Neural crest cell (in vitro differentiated cells): ENCODE measurements at places on chromosomes 6 and 20.

GRCh38 chr6:33808641-33809180, 4.9 kb upstream of the MLN start:
- no peak for DNase-seq

GRCh38 chr6:151263967-151264366, 24.2 kb downstream of the AKAP12 start:
- no peak for DNase-seq

- no peak for DNase-seq
These were observed 61.6 kb downstream of the SRC start for GRCh38 chr20:37407573-37408002.

DNA sequence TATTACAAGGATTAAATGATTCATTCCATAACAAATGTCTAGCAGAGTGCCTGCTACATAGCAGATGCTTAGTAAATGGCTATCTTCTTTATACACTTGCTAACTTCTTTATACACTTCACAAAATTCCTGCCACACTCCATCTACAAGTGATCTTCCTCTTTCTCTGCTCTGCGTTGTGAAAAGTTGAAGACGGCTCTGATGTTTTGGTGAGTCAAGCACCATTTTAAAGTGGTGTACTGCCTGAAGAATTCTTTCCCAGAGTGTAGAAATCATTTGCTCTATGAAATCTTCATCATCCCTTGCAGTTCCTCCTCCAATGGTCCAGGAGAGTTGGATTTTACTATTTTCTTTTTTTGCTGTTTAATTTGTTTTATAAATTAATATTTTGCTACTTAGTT, 74.9 kb downstream of the TNFAIP3 start:
- no peak for DNase-seq

DNA sequence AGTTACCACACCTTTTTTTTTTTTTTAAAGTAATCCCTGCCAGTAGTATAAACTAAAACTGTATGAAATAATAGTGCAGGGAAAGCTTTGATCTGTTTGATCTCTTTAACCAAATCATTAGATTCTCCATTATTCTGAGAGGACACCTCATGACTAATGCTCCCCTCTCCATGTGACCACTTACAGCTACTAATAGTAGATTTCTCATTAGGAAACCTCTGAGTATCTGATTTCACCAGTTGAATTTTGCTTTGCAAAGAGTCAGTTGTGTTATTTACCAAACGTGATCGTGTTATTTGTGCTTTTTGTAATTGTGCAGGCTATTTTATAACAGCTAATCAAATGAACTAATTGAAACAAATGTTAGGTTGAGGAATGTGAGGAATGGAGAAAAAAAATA, 12.5 kb downstream of the CASP8AP2 start:
- DNase-seq, result no peak

DNA sequence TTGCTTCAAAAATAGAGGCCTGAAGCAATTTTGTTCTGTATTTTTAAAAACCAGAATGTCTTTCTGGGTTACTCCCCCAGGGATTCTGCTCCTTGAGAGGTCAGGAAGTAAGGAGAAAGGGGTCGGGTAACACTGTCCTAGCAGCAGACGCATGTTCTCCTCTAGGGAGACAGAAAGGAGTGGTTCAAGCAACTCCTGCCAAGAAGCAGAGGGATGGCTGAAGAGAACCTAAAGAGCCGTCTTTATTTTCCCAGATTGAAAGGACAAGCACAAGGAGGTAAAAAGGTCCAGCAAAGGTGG, 58.0 kb upstream of the SLC4A11 start:
- no peak for DNase-seq

DNA sequence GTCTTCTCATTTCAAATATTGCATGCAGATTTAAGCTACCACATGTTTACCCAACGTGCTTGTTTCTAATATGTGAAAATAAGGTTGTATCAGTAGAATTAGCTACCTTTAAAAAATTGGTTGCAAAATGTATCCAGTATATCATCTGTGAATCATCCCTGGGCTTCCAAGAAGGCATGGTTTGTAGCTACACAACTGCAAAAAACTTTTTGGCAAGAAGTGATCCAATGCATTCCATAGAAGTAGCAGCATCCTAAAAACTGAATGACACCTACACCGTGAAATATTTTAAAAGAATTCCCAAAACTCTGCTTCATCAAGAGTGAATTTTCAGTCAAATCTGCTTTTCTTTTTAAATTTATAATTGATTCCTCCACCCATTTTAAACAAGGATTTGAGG, 89.1 kb downstream of the AIG1 start:
- DNase-seq, result no peak

GRCh38 chr20:33693741-33694638, 7.8 kb upstream of the E2F1 start:
- no peak for DNase-seq

GRCh38 chr6:156780102-156780641, 3.0 kb downstream of the ARID1B start:
- DNase-seq, result no peak

DNA sequence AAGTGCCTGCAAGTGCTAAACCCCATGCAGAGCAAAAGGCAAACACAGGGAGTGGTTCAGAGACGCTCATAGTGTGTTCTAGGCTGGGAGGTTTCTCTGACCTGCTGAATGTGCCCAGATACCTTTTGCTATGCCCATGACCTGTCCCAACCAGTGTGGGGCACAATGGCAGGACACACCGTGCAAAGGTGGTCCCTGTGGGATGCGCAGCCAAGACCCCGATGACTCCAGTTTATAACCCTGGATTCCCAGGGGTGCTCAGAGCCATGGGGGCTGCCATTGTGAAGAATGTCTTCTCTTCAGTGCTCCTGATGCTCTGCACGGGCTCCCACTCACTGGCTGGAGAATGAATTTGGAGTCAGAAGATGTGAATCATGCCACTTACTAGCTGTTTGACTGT, 2.2 kb upstream of the NINL start:
- no peak for DNase-seq

DNA sequence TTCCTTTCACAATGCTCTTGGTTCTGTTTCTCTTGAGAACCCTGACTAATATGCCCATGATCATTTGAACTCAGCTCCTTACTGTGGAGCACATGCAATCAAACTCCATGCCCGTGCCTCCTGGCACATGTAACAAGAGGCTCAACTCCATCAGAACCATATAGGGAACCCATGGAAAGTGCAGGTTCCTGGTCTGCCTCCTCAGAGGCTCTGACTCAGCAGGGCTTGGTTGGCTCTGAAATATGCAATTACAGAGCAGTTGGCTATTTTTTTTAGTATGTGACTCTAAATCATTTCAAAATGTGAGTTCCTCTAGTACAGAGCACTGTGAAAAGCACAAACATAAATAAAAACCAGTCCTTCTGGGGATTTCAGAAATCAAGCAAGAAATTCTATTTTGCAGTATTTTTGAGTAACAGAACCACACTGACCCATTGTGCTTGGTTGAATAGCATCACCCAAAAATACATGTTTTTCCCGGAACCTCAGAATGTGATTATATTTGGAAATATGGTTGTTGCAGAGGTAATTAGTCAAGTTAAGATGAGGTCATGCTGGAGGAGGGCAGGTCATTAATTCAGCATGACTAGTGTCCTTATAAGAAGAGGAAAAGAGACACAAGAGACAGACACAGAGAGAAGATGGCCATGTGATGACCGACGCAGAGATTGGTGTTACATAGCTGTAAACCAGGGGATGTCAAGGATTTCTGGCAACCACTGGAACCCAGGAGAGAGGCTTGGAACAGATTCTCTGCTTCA, 13.2 kb upstream of the MAP3K4 start:
- DNase-seq, result no peak

- DNase-seq, result no peak
These were observed 111.4 kb downstream of the FYN start for GRCh38 chr6:111761783-111762312.

DNA sequence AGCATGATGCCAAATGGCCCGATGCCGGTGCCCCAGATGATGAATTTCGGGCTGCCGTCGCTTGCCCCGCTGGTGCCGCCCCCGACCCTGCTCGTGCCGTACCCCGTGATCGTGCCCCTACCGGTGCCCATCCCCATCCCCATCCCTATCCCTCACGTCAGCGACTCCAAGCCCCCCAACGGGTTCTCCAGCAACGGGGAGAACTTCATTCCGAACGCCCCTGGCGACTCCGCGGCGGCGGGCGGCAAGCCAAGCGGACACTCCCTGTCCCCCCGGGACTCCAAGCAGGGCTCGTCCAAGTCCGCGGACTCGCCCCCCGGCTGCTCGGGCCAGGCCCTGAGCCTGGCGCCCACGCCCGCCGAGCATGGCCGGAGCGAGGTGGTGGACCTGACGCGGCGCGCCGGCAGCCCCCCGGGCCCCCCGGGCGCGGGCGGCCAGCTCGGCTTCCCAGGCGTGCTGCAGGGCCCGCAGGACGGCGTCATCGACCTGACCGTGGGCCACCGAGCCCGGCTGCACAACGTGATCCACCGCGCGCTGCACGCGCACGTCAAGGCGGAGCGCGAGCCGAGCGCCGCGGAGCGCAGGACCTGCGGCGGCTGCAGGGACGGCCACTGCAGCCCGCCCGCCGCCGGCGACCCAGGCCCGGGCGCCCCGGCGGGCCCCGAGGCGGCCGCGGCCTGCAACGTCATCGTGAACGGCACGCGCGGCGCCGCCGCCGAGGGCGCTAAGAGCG, 144.6 kb downstream of the SOBP start:
- DNase-seq, result no peak

DNA sequence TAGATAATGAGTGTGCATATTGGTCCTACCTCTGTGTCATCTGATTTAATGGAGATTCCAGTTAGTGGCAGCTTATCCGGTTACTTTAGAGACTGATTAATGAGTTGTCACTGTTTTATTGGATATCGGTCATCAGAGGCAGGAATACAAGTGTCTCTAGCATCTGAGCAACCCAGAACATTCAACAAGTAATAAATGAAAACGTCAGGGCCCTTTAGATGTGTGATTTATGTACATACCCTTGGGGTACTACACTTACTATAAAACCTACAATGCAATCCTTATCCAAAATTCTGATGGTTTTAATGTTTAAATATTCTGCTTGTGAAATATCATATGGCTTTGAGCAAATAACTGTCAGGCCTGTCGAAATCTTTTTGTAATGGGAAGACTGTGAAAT, 1117.9 kb upstream of the FLRT3 start:
- DNase-seq, result no peak

GRCh38 chr6:117028256-117028655, 151.2 kb downstream of the RFX6 start:
- DNase-seq, result no peak

GRCh38 chr6:100620085-100620840, 155.5 kb upstream of the SIM1 start:
- DNase-seq, result no peak

DNA sequence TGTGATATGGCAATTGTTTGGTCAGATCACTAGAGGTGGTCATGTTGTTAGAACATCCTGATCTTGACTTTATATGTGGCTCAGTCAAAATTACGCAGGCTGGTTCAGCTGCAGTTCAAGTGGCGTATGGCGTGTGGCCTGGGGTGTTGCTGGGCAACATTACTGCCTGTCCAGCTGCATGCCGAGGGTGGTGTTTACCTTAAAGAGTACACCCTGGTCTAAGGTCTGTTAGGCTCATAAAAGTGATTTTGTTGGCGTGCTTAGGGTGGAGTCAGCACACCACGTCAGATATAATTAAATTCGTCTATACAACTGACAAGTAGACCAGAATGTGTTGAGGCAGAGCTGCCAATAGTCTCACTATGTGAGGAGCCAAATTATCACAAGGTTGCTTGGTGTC, 55.6 kb upstream of the NEDD9 start:
- DNase-seq, result no peak

- no peak for DNase-seq
These were observed 291.8 kb downstream of the LRFN2 start for GRCh38 chr6:40295251-40295950.

GRCh38 chr20:58875541-58876134, 23.1 kb downstream of the GNAS start:
- no peak for DNase-seq

DNA sequence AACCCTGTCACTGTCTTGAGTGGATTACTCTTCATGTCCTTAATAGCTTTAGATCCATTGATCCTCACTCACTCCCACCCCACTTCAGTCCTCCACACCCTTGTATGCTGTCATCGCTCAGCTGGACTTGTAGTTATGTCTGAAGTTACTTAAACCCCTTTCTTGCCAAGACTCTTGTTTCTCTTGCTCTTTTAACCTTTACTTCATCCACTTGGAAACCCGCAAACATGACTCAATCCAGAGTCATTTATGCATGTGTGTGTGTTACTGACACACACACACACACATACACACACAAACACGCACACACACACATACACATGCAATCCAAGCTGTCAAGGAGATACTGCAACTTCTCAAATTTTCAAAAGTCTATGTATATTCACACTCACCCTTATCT, 341.8 kb downstream of the SYNE1 start:
- DNase-seq, result no peak

DNA sequence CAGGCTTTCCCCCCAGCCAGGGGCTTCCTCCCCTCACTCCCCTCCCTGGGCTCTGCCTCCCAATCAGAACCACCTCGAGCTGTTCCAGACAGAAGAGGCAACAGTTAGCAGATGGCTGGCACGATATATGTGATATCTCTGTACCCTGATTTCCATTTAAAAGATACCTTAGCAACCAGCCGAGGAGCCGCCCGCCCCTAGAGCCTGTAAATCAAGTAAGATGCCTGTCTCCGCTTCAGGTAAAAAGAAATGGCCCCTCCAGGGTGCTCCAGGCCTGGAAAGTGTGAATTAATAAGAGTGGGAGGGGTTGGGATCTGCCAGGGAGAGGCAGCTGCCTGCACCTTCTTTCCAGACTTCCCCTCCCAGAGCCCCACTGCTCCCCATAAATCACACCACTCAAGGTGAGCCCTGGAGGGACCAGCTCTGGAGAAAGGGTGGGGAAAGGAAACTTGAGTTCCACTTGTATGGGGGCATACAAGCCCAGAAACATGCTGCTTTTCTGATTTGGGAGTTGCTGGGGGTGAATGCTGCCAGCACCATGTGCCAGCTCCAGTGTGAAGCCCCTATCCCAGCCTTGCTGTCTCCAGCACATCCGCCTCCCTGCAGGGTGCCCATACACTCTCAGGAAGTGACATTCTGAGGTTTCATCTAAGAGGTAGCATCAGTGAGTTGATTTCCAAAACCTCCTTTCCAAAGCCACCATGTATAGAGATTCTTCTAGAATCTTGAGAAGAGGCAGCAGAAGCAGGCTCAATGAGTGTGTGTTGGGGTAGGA, 148.0 kb downstream of the LRFN2 start:
- DNase-seq, result no peak

GRCh38 chr6:35428421-35429149, 23.6 kb upstream of the FANCE start:
- DNase-seq, result no peak

GRCh38 chr20:32249030-32249738, 28.3 kb upstream of the KIF3B start:
- DNase-seq, result no peak

- no peak for DNase-seq
These were observed 10.0 kb upstream of the DUSP22 start for GRCh38 chr6:282177-282866.

GRCh38 chr6:23176471-23176870, 607.1 kb downstream of the HDGFL1 start:
- no peak for DNase-seq

DNA sequence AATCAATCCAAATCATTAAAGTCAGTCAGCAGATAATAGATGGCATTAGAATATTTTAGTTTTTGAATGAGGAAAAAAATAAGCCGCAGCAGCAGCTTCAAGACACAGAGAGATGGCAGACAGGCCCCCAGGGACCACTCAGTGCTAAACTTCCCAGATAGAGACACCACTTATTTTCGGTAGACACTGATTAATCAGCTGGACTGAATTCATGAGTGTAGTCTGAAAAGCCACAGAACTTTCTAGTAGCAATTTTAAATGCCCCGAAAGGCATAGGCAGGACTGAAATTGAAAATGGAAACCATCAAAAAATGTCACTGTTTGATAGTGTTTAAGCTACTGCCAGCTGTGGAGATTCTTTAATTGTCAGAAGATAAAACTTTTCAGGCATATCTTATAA, 3.1 kb upstream of the CLDN20 start:
- no peak for DNase-seq
